ENCODE measurements at places on chromosomes 1 and 21.

DNA sequence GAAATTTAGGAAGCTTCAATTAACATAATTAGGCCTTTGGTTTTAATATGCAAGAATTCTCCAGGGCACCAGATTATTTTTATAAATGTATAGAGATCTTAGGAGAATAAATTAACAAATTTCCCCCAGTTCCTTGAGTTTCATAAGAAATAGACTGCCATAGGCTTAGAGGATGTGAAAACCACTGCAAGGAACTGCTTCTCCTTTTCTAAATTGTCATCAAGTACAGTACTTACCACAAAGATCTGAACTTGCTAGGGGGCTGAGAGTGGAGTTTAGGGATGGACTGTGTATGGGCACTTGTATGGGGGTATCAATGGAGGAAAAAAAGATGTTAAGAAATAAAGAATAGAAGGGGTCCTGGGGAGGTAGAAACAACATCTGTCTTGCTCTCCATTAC is 31.1 kb downstream of the LHX8 start:
- no peak for DNase-seq

DNA sequence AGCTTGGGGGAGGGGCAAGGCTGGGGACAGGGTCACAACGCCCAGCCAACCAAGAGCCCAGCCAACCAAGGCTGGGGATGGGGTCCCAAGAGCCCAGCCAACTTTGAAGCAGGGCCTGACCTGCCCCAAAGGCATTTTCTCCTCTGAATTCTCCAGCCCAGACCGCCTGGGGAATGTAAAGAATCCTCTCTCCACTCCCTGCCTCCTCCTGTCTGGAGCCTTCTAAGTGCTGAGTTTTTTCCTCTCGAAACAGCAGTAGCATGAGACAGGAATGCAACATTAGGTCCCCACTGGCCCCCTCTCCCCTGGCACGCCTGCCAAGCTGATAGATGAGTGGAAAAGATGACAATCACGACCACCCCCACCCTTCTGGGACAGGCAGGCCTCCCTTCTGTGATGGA is 17.0 kb downstream of the C1orf198 start:
- DNase-seq = no peak

DNA sequence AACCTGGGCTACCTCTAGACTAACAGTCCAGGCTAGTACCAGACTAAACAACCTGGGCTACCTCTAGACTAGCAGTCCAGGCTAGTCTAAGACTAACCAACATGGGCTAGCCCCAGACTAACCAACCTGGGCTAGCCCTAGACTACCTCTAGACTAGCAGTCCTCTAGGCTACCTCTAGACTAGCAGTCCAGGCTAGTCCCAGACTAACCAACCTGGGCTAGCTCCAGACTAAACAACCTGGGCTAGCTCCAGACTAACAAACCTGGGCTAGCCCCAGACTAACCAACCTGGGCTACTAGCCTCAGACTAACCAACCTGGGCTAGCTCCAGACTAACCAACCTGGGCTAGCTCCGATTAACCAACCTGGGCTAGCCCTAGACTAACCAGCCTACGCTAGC is 2.0 kb downstream of the TFF2 start:
- no peak for DNase-seq

- DNase-seq = no peak
These were observed at the start of gene FAM177B for GRCh38 chr1:222736972-222737371. TSS of gene FAM177B (plus strand) at chr1:222737202. CDS start at chr1:222746546, 9,344 bp downstream.

- no peak for DNase-seq
These were observed 103.2 kb downstream of the EBNA1BP2 start for GRCh38 chr1:43068911-43069310.

GRCh38 chr1:207239874-207240273 is 81.6 kb upstream of the CD55 start:
- DNase-seq = no peak

DNA sequence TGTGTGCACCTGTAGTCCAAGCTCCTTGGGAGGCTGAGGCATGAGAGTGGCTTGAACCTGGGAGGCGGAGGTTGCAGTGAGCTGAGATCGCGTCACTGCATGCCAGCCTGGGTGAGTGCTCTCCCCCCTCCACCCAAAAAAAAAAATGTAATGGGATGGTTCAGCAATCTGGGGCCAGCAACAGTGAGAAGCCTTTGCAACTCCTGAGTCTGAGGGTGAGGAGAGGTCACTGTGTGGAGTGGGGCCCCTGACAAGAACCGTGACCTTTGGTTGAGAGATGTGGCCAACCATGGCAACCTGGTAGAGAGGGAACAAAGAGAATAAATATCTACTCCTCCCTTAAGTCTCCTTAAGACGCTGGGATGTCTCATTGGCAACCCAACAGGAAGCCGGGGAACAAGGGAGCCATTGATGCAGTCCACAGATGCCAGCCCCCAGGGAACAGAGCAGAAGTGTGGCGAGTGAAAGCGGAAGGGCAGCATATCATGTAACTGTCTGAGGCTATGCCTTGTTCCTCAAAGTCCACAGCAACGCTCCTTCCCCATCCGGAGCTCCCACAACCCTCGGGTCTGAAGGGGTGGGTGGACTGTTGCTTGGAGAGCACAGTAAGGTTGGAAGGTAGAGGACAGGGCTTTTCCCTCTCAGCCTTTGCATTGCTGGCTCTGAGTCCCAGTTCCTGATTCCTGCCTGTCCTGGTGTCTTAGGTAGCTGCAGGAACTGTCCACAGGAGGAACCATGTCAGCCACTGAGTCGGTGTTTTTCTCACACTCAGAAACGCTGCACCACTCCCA is 8.3 kb downstream of the TRNP1 start:
- DNase-seq = no peak

GRCh38 chr1:58830291-58830690 is 46.4 kb upstream of the JUN start:
- no peak for DNase-seq

DNA sequence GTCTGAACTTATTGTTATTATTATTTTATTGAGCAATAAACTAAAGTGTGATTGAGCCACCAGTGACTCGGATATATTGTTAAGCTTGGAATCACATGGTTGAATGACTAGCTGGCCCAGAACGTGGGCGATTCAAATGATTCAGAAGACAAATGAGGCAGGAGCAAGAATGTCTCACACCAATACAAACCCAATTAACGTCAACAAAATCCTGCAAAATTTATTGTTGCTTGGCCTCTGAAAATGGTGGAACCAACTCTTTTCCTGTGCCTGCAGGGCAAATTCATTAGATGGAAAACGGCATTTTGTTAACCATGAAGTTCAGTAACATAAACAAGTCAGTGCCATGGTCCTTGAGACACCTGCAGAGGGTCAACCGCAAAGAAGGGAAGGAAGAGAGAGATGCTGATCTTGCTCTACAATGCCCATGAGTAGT is 482.0 kb downstream of the SETD4 start:
- no peak for DNase-seq

GRCh38 chr1:159144571-159144970 is 26.8 kb upstream of the CADM3 start:
- DNase-seq = no peak

GRCh38 chr1:22277662-22278061 is 134.8 kb upstream of the WNT4 start:
- DNase-seq = no peak

- DNase-seq = no peak
These were observed 67.7 kb downstream of the MACF1 start for GRCh38 chr1:39272027-39272797.

- no peak for DNase-seq
These were observed 5.5 kb upstream of the KRTAP10-3 start for GRCh38 chr21:44564099-44564498.

DNA sequence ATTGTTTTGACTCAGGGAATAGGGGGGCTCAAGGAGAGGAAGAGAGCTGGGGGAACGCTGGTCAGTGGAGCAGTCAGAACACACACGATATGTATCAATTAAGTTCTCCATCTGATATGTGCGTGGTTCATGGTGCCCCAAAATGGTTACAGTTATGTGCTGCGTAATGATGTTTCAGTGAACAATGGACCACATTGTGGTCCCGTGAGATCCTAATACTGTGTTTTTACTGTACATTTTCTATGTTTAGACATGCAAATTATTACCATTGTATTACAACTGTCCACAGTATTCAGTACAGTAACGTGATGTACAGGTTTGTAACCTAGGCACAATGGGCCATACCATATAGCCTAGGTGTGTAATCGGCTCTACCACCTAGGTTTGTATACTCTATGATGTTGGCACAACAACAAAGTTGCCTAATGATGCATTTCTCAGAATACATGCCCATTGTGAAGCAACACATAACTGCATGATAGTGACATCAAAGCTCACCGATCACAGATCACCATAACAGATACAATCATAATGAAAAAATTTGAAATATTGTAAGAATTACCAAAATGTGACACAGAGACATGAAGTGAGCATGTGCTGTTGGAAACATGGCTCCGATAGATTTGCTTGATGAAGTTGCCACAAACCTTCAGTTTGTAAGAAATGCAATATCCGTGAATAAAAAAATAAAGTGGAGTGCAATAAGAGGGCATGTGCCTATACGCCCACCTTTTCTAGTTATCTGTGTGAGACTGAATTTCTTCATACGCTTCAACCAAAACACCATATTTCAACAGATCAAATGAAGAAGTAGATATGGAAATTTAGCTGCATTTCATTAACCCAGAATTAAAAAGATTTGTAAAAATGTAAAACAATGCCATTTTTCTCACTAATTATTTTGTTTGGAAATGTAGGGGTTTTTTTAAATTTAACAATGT is 14.8 kb upstream of the TMEM54 start:
- no peak for DNase-seq

DNA sequence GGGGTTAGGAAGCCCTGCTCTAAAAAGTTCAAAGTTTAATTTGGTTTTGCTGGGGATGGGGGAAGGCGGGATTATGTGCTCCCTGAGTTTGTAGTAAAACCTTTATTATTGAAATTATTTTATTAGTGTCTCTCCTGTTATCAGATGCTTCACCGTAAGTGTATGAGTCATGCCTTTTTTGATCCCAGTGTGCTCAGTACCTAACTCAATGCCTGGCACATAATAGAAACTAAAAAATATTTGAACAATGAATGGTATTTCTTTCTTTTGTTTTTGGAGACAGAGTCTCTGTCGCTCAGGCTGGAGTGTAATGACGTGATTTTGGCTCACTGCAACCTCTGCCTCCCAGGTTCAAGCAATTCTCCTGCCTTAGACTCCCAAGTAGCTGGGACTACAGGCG is 6.4 kb downstream of the SNRPE start:
- no peak for DNase-seq

GRCh38 chr1:77659879-77660593 is 22.4 kb downstream of the ZZZ3 start:
- no peak for DNase-seq

- no peak for DNase-seq
These were observed 12.5 kb downstream of the S100A10 start for GRCh38 chr1:151981178-151981525.

GRCh38 chr1:210631399-210631798 is 302.7 kb downstream of the HHAT start:
- DNase-seq = no peak

- DNase-seq = no peak
These were observed 280.2 kb downstream of the ASTN1 start for GRCh38 chr1:176884286-176884685.

- DNase-seq = no peak
These were observed 13.0 kb upstream of the NEK7 start for GRCh38 chr1:198143797-198144196.

DNA sequence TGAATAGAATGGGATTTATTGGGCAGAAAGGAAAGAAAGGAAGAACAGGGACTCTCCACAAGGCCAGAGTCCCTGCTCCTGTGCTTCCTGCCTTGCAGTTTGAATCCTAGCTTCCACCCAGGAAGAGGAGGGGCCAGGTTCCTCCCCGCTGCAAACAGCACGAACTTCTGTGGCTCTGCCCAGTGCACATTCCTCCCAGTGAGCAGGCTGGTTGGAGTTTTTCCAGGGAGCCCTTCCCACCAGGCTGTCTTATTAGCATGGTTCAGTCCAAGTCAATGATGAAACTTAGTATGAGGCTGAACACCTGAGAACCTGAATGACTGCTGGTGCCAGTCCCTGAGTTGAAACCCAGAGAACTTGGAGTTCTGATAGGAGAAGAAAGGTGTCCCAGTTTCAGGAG is 247.2 kb downstream of the DUSP10 start:
- no peak for DNase-seq

GRCh38 chr21:38080888-38081287 is 164.6 kb upstream of the KCNJ6 start:
- no peak for DNase-seq

GRCh38 chr1:23401313-23401712 is 23.2 kb downstream of the TCEA3 start:
- DNase-seq = no peak

GRCh38 chr1:21165076-21165475 is 11.6 kb downstream of the EIF4G3 start:
- no peak for DNase-seq

DNA sequence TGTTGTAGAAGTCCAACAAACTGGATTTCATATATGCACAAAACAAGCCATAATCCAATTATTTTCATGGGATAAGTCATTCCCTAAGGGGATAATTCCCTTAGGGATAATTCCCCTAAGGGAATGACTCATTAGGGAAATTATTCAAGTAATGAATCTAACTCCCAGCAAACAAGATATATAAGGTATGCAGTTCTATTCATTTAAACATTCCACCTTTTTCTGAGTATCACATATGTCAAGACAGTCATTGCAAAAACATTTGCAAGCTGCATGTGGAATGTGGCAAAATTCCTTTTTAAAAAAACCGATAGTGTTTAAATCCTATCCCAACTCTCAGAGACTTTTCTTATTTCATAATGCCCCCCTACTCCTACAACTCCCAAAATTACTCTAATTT is 131.2 kb downstream of the AKT3 start:
- DNase-seq = no peak

DNA sequence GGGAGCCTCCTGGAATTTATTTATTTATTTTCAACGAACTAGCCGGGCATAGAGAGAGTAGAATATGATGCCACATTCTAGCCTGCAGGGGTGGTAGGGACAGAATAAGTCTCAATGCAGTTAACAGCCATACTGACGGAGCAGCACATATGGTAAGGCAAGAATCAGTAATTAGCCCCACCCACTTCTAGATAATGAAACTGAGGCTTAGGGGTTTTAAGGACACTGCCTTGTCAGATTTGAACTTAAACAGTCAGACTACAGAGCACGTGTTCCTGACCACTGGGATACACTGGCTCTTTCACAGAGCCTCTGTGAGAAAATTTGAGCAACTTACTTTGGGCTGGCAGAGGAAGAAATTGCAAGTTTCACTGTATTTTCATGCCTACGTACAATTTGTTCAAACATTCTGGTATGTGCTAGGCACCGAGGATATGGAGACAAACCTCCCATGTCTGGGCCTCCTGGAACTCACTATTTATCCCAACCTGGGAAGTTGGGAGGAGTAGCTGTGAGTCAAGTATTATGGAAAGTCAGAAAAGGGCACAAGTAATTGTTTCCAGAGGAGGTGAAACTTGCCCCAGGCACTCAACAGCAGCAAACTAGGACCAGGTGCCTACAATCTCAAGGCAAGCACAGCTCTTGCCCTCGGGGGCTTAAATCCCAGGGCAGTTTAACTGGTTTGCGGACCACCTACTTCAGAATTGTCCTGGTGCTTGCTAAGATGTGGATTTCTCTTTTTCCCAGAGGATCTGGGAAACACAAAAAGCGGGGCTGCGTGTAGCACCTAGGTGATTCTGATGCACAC is 1.6 kb upstream of the CLIC4 start:
- DNase-seq = no peak
